NCI-H187 (cell line): ENCODE measurements at places on chromosomes 12 and 14.

DNA sequence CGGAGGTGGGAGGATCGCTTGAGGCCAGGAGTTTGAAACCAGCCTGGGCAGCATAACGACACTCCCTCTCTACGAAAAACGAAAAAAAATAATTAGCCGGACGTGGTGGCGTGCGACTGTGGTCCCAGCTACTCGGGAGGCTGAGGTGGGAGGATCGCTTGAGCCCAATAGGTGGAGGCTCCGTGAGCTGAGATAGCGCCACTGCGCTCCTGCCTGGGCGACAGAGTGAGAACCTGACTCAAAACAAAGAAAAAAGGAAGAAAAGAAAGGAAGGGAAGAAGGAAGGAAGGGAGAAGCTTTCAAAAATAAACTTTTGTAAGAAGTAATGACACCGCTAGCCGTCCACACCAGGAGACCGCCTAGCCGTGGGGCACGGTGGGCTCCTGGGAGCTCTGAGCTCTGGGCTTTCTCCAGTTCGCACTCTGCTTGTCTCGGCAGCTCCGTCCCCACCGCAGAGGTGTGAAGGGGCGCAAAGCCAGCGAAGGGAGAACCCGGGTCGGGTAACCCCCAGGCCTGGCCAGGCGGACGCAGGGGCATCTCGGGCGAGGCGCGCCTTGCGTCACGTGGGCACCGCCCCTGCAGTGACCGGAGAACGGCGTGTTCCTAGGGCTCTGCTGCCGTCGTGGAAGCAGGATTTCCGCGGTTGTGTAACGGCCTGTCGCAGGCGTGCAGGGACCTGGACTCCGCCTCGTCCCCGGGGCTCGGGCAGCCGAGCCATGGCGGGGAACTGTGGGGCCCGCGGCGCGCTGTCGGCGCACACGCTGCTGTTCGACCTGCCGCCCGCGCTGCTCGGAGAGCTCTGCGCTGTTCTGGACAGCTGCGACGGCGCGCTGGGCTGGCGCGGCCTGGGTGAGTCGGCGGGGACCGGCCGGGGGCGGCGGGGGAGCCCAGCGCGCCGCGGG, at the start of gene IRAK3:
Gene IRAK3, plus strand, starts transcription at position 631 of the 902 bp plus-strand sequence. Its CDS starts 86 bp downstream, at position 717.
- no peak for DNase-seq

GRCh38 chr14:99706107-99706900, 22.2 kb downstream of the CYP46A1 start:
- no peak for DNase-seq

- DNase-seq = no peak
Measured at GRCh38 chr12:112599871-112600270, 181.1 kb downstream of the PTPN11 start.

GRCh38 chr12:51082561-51083125, 753 bp downstream of the CSRNP2 start:
- peak; percentile 19 for DNase-seq

GRCh38 chr12:65536351-65536750, 257.9 kb downstream of the MSRB3 start:
- no peak for DNase-seq

DNA sequence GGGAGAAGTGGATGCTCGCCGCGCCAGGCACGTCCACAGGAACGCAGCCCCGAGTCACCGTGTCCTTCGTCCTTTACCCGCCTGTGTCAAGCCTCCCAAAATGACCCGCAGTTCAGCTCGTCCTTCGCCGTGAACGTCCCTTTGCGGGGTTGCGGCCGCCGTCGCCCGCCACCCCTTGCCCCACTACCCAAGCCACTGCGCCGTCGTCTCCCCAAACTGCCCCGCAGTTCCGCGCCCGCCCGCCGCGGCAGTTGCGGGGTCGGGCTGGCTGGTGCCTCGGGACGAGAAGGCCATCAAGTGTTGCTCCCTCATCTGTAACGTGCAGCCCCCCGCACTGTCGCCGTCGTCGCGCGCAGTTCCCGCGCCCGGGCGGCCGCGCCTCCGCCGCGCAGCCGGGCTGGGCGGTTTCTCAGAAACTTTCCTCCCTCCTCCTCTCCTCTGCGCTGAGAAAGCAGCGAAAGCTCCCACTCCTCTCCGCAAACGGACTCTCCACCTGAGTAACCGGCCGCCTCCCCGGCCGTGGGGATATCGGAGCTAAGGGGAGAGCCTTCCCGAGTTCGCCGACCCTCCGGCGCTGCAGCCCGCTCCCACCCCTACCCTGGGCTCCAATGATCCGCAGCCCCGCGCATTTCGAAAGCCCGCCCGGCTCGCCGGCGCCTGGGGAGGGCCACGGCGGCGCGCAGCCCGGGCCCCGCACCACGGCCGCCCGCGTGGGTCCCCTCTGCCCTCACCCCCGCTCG, 6.7 kb downstream of the CDKN1B start:
- DNase-seq = no peak

DNA sequence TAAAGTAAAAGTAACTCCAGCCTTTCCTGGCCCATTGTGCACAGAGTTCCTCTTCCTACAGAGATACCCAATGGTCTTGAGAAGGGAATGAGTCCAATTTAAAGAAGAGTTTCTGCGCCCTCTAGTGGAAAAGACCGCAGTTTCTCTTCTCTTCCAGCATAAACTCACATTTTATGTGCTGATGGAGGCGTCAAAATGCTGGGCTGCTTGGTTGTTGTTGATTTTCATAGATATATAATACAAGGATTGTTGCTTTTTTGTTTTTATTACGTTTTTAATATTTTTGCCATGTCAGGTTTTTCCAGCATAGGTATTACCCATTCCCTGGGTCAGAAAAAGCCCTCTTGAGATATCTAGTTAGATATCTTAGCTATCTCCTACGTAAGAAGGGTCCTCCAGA, 356.9 kb upstream of the STXBP6 start:
- peak; percentile 7 for DNase-seq

- DNase-seq = no peak
Measured at GRCh38 chr14:105533391-105533790, 7.0 kb downstream of the TMEM121 start.

DNA sequence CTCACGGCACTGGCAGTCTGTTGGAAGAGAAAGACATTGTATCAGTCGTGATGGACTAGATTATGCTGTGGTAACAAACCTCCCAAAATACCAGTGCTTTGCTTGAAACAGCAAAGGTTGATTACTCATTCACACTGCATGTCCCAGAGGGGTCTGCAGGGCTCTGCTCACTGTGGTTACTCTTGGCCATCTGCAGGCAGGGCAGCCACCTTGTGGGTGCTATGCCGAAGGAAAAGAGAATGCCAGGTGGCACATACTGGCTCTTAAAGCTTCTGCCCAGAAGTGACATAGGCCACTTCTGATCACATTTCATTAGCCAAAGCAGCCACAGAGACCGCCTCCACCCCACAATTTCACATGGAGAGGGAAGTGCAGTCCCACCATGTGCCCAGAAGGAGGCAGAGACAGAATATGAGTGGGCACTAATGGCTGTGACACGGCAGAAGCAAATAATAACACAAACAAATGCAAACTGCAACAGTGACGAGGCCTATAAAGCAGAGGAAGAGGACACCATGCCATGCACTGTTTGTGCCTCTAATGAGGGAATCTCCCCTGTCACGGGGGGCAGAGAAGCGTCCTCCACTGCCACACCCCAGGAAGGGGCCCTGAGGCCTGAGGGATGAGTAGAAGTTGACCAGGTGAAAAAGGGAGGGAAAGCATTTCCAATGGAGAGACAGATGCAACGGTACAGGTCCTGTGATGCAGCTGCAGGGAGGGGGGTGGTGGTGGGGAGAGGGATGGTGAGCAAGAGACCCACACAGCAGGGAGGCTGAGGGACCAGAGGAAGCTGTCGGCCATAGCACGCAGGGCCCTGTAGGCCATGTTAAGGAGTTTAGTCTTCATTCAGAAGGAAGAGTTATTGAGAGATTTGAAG, 51.7 kb upstream of the KICS2 start:
- DNase-seq = no peak

GRCh38 chr12:113983777-113984448, 17.8 kb upstream of the RBM19 start:
- no peak for DNase-seq

DNA sequence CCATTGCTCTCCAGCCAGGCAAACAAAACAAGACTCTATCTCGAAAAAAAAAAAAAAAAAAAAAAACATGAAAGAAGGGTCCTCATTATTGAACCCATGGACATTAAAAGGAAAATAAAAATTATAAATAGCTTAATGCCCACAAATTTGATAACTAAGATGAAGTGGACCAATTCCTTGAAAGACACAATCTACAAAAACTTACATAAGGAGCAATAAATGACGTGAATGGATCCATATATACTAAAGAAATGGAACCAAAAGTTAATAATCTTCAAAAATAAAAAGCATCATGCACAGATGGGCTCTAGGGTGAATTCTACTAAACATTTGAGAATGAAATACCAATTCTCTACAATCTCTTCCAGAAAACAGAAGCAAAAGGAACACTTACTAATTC, 47.7 kb upstream of the AP4S1 start:
- no peak for DNase-seq

DNA sequence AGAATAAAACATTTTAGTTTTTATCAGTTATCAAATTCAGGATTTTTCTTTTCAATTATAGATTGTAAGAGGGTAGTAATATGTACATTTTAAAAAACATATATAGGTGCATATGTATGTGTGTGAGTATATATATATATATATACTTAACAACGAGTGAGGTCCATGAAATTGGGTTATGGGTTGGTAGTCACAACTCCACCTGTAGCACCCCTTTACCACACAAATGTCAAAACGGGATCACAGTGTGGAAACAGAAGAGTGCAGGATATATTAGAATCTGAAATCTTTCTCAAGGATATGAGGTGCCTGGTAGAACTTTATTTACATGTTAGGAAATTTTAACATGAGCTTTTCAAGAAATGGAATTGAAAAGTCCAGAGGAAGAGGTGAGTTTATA, 31.3 kb downstream of the MIA2 start:
- DNase-seq = no peak

DNA sequence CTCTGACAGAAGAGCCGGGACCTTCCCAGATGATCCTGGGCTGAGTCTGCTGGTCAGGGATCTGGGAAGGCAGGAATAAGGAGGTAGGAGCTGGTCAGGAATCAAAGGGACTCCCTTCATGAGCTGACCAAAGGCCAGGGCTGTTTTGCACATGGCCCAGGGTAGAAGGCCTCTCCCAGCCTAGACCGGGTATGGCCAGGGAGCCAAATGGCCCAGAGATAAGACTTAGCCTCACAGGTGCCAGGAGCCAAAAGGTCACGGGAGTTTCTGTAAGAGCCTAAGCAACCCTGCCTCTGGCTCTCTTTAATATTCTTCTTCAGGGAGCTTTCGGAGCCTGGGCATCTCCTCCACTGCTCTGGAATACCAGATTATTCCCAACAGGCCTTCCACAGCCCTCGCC, 191.3 kb upstream of the PWP1 start:
- no peak for DNase-seq

GRCh38 chr14:70827752-70828151, 18.4 kb upstream of the MAP3K9 start:
- DNase-seq = no peak

GRCh38 chr14:68756000-68756481, 36.8 kb downstream of the ZFP36L1 start:
- no peak for DNase-seq

GRCh38 chr12:15700595-15700994, 88.6 kb downstream of the EPS8 start:
- DNase-seq = no peak

DNA sequence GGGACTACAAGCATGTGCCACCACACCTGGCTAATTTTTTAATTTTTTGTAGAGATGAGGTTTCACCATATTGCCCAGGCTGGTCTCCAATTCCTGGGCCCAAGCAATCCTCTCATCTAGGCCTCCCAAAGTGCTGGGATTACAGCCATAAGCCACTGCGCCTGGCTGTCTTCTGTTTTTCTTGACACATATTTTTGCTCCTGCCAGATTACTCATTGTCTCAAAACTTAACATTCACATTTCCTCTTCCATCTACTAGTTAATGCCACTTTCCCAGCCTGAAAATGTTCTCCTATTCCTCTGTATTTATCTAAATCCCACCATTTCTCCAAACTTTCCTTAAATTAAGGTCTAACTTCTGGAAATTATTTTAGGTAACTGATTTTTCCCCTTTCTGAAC, 36.2 kb upstream of the KCNH3 start:
- DNase-seq = no peak

DNA sequence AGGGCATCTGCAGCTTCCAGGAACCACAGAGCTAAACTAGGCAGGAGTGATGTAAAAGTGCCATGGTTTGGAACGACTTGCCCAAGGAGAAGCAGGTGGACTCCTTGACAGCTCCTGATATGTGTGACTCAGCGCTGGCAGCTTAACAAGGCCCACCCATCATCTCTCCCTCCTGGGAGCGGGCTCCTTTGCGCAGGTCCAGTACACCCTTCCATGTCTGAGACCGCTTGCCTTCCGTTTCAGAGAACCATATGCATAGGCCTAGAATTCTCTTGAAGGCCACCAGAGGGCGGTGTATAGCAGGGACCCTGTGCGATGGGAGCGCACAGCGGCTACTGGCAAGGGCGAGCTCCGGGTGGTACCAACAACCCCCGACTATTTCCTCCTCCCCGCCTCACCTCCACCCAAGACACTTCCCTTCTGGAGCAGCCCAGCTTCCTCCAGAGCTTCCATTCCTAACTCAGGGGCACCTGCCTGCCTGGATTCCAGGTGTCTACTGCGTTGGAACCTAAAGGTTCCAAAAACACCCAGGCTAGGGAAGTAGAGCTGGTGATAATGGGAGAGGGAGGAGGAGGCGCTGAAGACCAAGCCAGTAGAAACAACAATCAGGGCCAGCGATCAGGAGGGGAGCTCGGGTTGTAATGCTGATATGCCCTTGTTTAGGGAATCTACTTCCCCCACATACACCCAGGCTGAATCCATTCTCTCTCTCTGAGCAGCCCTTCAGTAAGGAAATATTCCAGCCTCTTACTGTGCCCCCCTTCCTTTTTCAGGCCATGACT, 6.3 kb downstream of the DHH start:
- peak; percentile 37 for DNase-seq

DNA sequence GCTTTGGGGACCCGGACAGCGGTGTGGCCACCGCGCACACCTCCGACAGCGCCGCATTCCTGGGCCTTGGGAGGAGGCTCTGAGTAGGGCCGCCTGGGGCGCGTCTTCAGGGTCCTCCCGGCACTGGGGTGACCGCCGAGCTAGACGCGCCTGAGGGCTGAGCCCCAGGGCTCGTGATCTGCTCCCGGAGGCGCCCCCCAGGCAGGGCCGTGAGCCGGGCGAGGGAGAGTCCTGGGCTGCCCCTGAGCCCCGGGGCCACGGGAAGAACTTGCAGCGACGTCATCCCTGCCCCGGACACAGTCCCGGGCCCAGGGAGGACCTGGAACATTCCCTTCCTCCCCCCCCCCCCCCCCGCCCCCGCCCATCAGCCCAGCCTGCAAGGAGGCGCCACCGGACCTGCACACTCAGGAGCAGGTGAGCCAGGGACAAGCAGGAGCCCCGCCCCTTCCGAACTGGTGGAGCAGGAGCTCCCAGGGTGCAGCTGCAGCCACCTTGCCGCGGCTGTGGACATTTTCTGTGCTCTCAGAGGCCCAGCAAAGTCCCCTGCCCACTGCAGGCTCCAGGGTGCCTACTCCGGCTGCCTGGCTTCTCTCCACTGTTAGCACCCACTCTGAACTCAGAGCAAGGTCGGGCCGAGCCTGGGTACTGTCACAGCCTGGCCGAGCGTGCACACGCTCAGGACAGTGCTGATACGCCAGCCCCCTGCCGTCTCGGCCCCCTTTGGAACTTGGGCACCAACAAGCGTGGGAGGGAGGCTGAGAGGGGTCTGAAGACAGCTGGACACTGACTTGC, 50.7 kb downstream of the A2M start:
- DNase-seq = no peak
